ENCODE measurements at places on chromosomes 7 and 10. TPM values are rescaled to one million over a fixed set of nuclear protein-coding genes. Genes with fewer than 3 reads are reported as not detected.

DNA sequence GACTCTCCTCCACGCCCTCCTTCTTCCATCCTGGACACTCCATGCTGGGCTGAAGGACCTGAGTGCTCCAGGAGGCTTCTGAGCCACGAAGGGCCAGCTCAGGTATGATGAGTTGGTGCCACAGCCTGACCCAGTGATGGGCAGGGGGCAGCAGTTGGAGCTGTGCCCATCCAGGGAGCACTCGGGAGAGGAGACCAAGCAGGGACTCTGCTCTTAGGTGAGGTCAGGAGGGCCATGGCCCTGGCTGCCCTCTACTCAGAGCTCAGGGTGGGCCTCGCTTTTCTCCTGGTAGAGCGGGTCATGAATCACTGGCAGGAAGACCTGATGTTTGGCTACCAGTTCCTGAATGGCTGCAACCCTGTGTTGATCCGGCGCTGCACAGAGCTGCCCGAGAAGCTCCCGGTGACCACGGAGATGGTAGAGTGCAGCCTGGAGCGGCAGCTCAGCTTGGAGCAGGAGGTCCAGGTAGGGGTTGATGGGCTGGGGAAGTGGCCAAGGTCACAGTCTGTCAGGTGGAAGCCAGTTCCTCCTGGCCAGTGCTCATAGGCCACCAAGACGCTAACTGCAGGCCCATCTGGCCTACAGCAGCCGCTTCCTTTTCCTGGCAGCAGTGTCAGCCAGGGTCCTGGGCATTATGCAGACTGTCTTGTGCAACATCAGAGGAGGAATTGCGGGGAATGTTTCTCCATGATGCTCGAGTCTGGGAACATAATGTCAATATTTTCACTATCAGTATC is 50.8 kb downstream of the ALOX5 start:
- no peaks in the 10 kb centered on the region for H3K4me1 ChIP-seq
- H3K4me3 ChIP-seq, result no peak overlapping the region
- H3K27me3 ChIP-seq, result no peaks in the 10 kb centered on the region
- DNase-seq, result no peak

- peaks cover 13% of the 10 kb centered on the region for H3K4me1 ChIP-seq
- DNase-seq, result no peak
- H3K4me3 ChIP-seq, result no peak overlapping the region
- no peak overlapping the region for H3K27ac ChIP-seq
Observed at GRCh38 chr7:2807460-2807844, 36.7 kb downstream of the GNA12 start.

DNA sequence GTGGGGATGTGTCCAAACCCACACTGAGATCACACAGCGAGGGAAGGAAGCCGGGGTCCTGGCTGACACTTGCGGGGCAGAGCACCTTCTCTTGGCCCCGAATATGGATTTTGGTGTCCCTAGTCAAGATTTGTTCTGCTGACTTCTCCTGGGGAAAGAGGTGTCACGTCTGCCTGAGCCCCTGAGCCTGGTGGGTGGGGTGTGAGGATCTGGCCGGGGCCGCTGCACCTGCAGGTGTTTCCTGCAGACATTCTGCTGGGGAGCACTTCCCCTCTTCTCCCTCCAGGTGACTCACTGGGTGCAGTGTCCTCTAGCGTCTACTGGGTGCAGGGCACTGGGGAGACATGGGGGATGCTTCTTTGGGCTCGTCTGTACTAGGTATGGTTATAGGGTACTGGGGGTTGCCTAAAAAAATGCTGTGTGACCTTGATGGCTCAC is 99.2 kb downstream of the GRK5 start:
- peak overlapping the region; percentile 64 for H3K27ac ChIP-seq
- no peak for DNase-seq
- H3K36me3 ChIP-seq, result no peaks in the 10 kb centered on the region
- peak overlapping the region; percentile 25 for H3K4me3 ChIP-seq
- no peaks in the 10 kb centered on the region for H3K27me3 ChIP-seq
- H3K4me1 ChIP-seq, result no peaks in the 10 kb centered on the region

LLCFC1 gene
- not detected for total RNA-seq

ZNF425 gene
- 2.6 TPM for total RNA-seq

DNA sequence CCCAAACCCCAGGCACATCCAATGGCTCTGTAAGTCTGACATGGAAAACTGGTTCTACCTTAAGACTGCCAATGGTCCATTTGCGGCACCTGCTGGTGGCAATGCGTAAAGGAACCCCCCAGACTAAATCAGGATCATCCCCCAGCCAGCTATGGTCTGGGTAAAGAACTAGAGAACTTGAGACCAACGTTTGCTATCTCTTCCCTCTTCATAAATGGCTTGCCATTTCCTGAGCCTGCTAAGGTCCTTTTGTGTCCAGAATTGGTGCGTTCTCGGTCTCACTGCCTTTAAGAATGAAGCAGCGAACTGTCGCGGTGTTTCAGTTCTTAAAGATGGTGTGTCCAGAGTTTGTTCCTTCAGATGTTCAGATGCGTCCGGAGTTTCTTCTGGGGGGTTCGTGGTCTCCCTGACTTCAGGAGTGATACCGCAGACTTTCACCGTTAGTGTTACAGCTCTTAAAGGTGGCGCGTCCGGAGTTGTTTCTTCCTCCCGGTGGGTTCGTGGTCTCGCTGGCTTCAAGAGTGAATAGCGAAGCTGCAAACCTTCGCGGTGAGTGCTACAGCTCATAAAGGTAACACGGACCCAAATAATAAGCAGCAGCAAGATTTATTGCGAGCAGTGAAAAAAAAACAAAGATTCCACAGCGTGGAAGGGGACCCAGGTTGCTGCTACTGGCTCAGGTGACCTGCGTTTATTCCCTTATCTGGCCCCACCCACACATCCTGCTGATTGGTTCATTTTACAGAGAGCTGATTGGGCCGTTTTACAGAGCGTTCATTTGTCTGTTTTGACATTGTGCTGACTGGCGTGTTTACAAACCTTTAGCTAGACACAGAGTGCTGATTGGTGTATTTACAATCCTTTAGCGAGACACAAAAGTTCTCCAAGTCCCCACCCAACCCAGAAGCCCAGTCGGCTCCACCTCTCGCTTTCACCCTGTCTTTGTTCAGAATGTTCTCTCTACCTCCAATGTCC is 95.4 kb downstream of the ELMO1 start:
- H3K36me3 ChIP-seq, result no peaks in the 10 kb centered on the region
- H3K4me1 ChIP-seq, result no peaks in the 10 kb centered on the region
- H3K27ac ChIP-seq, result no peak overlapping the region
- no peaks in the 10 kb centered on the region for H3K27me3 ChIP-seq

SPDYE6 gene
- 0.33 TPM for total RNA-seq

- H3K4me3 ChIP-seq, result no peak overlapping the region
- H3K36me3 ChIP-seq, result no peaks in the 10 kb centered on the region
- DNase-seq, result no peak
- no peaks in the 10 kb centered on the region for H3K27me3 ChIP-seq
- no peaks in the 10 kb centered on the region for H3K4me1 ChIP-seq
Observed at GRCh38 chr10:6058682-6059475, 3.3 kb downstream of the IL2RA start.

- no peaks in the 10 kb centered on the region for H3K4me1 ChIP-seq
- no peaks in the 10 kb centered on the region for H3K36me3 ChIP-seq
- no peak overlapping the region for H3K4me3 ChIP-seq
- H3K27ac ChIP-seq, result no peak overlapping the region
- no peak for DNase-seq
Observed at GRCh38 chr10:101889256-101890210, 45.9 kb upstream of the KCNIP2 start.

TUBAL3 gene
- 1.9 TPM for total RNA-seq

DNA sequence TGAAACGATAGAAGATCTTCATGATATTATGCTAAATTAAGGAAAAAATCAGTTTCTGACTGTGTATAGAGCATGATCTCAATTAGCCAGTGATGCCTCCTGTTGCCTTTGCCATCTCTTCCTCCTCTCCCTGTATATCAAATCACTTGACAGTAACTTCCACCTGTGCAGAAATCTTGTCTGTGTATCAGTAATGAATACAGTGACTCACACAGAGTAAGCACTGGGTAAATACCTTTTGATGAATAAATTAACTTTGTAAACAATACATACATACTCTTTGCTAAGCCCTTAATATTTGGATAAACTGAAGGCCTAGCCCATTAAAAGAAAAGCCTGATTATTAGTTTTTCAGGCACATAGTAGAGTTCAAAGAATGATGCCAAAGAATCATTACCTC is 610.6 kb upstream of the NRP1 start:
- no peak overlapping the region for H3K4me3 ChIP-seq
- no peaks in the 10 kb centered on the region for H3K36me3 ChIP-seq
- no peak overlapping the region for H3K27ac ChIP-seq
- no peak for DNase-seq
- H3K27me3 ChIP-seq, result no peaks in the 10 kb centered on the region

RNF32 gene
- 1.3 TPM for total RNA-seq

LANCL2 gene
- 11.8 TPM for total RNA-seq

GRCh38 chr10:65017523-65017922 is 1496.3 kb downstream of the REEP3 start:
- no peaks in the 10 kb centered on the region for H3K27me3 ChIP-seq
- H3K27ac ChIP-seq, result no peak overlapping the region
- H3K36me3 ChIP-seq, result no peaks in the 10 kb centered on the region
- DNase-seq, result no peak

- DNase-seq, result no peak
- no peaks in the 10 kb centered on the region for H3K36me3 ChIP-seq
- H3K4me1 ChIP-seq, result no peaks in the 10 kb centered on the region
- no peak overlapping the region for H3K27ac ChIP-seq
Observed at GRCh38 chr10:30210296-30210695, 138.8 kb downstream of the MTPAP start.

- H3K4me3 ChIP-seq, result no peak overlapping the region
- no peaks in the 10 kb centered on the region for H3K36me3 ChIP-seq
- DNase-seq, result no peak
- no peak overlapping the region for H3K27ac ChIP-seq
- no peaks in the 10 kb centered on the region for H3K27me3 ChIP-seq
Observed at GRCh38 chr7:127718340-127718679, 66.3 kb downstream of the SND1 start.

DNA sequence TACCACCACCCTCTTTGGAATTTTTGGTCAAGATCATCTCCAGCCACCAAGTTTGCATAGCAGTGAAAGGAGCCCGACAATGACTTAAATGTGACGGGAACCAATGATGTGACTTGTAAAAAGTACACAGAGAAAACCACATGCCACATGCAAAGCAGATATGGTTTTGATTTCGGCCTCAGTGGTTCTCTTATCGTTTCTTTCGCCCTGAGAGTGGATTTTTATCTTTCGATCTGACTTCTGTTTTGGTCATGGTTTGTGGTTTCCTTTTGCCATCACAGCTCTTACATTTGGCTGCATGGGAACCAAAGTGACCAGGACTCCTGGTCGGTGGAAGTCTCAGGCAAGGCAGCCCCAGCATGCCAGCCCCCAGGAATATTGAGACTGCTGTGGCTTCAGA is 31.5 kb downstream of the TCF7L2 start:
- no peaks in the 10 kb centered on the region for H3K4me1 ChIP-seq
- no peak overlapping the region for H3K27ac ChIP-seq
- no peak overlapping the region for H3K4me3 ChIP-seq
- no peaks in the 10 kb centered on the region for H3K36me3 ChIP-seq
- no peaks in the 10 kb centered on the region for H3K27me3 ChIP-seq
- DNase-seq, result no peak

MMD2 gene
- total RNA-seq, result not detected

GRCh38 chr10:22321924-22322640 is 1.2 kb downstream of the BMI1 start:
- H3K4me1 ChIP-seq, result peaks cover 25% of the 10 kb centered on the region
- DNase-seq, result no peak
- no peaks in the 10 kb centered on the region for H3K36me3 ChIP-seq
- H3K4me3 ChIP-seq, result peak overlapping the region; percentile 81

GRCh38 chr7:138167869-138168296 is 91.6 kb downstream of the AKR1D1 start:
- no peak for DNase-seq
- no peak overlapping the region for H3K27ac ChIP-seq
- no peaks in the 10 kb centered on the region for H3K4me1 ChIP-seq
- H3K36me3 ChIP-seq, result no peaks in the 10 kb centered on the region
- H3K4me3 ChIP-seq, result no peak overlapping the region

DNA sequence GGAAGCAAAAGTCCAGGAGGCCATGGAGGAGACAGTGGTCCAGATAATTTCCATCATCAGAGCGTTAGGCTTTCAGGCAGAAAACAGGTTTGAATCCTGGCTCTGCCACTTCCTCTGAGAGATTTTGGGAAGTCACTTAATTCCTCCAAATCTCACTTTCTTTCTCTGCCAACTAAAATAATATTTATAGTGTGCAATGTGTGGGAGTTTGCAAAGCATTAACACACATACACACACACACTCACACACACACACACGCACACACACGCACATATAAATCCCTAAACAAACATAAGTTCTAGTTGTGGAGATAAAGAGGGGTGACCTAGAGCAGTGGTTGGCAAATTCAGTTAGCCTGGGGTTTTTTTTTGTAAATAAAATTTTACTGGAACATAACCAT is 84.8 kb downstream of the TRIL start:
- H3K27ac ChIP-seq, result no peak overlapping the region
- H3K4me1 ChIP-seq, result no peaks in the 10 kb centered on the region
- no peaks in the 10 kb centered on the region for H3K36me3 ChIP-seq
- H3K4me3 ChIP-seq, result no peak overlapping the region
- DNase-seq, result no peak

CCDC172 gene
- total RNA-seq, result not detected

GRCh38 chr7:107501593-107501992 is 31.7 kb downstream of the GPR22 start:
- H3K27me3 ChIP-seq, result no peaks in the 10 kb centered on the region
- no peaks in the 10 kb centered on the region for H3K4me1 ChIP-seq
- H3K4me3 ChIP-seq, result no peak overlapping the region

Measured in breast epithelium (tissue), 4 donors.